ENCODE measurements at places on chromosomes 12 and 14.
A peak's percentile ranks its signal among the peaks of the same experiment; 100 is the strongest.

DNA sequence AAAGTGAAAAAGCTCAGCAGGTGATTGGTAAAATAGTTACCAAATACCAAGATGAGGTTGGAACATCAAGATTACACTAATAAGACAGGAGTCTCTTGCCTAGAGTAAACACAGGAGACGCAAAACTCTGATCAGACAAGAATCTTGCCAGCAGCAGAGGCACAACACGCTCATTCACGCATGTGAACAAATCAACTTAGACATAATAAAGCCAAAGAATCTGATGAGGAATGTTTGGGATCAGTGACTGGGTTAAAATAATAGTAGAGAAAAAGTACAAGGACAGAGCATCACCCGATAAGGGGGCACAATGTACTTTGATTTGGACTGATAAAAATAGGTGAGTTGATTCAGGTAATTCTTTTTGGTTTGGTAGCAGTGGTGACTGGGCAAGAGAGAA lies 159.5 kb upstream of the GRIP1 start:
- no peak for DNase-seq

- no peak for DNase-seq
Observed at GRCh38 chr12:122921917-122922316, 26.0 kb upstream of the VPS37B start.

- no peak for DNase-seq
Observed at GRCh38 chr12:11771356-11771755, 121.9 kb downstream of the ETV6 start.

GRCh38 chr12:54037360-54038283 lies 4.8 kb downstream of the HOXC5 start:
- DNase-seq, result no peak

- DNase-seq, result no peak
Observed at GRCh38 chr14:102811254-102811963, 34.2 kb downstream of the TRAF3 start.

GRCh38 chr12:68246350-68246749 lies 7.1 kb downstream of the IL22 start:
- DNase-seq, result no peak

GRCh38 chr14:76882651-76883050 lies 56.4 kb downstream of the LRRC74A start:
- DNase-seq, result no peak

DNA sequence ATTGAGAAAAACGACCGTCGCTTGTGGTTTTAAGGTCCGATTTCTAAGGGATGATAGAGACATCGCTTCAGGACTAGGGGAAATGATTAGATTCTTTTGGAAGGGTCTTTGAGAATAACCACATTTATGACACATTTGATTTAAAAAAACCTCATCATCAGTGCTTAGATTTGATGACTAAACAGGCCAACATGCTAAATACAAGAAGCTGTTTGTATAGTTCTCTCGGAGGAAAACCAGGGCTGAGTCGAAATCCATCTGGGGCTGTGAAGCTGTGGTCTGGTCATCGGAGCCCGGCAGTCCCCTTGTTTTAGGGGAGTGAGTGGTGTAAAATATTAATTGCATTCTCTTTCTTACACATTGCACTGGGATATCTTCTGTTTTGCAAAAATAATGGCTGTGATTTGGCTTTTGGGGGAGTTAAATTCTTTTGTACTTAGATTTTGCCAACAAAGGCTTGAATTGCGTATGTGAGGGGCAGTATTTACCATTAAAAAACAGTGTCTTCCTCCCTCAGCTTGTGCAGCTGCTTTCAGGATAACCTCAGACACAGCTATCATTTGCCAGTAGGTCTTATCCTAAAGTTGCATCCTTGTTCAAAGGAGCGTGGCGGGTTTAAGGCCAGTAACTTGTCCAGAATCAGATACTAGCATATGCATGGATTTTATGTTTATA lies 550 bp downstream of the GNG2 start:
- DNase-seq, result no peak

DNA sequence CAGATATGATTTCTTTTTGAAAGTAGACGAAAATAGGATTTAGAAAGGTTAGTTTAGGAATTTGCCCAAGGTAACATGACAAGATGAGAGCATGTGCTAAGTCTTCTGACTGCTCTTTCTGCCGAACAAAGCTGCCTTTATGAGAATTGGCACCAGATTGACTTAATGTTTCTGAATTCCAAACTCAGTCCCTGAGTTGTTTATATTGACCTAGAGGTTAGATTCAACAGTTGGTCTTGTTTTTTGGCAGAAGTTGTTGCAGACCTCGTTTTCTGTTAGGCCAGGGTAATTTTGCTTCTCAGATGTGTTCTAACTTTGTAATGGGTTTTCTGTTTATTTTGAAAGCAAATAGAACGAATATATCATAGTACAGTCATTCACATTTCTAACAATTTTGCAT lies 61.5 kb upstream of the LRTM2 start:
- no peak for DNase-seq

DNA sequence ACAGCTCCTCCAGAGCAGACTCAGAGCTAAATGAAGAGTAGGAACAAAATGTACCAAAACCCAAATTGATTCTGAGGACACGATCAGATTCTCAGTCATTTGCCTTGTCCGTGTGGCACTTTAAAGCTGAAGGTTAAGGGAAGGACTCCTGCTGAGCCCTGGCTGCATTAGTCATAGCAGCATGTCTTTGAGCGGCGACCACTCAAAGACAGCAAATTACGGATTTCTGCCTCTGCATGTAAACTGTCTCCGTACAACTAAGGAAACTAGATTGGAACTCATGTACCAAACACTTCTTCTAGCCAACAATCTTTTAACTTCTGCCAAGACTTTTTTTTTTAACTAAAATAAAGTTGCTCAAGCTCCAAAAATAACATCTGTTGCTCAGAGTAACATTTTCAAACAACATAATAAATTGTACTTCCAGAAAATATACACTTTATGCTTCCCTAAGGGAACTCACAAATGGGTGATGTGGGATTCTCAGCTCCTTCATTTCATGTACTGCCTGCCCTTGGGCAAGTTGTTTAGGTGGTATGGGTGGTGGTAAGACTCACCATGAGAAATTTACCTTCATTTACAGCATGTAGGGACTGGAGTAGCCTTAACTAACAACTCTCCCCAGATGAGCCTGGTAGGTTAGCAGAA lies 56.1 kb downstream of the RERG start:
- no peak for DNase-seq

DNA sequence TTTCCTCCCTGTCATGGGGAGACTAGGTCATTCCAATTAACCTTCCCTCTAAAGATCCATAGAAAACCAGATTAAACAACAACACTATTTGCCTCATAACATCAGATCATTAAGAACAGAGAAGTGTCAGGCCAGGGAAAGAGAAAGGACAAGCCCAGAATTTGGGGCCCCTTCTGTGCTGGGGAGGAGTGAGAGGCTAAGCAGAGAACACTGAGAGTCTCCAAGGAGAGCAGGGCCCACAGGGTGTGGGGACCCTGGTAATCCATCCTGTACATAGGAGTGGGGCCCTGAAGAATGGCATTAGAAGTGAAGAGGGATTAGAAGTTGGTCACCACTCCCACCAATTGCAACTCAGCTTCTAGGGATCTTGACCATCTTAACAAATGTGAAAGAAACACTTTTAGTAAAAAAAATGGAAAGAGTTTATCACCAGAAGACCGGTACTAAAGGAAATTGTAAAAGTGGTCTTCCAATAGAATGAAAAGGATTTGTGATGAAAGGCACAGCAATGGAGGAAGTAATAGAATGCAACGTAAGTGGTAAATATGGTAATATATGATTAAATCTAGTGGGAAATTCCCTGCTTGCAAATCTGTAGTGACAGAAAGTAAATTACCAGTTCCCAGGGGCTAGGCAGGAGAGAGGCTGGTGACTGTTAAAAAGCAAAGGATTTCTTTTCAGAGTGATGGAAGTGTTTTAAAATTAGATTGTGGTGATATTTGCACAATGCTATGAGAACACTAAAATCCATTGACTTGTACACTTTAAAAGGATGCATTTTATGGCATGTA lies 14.0 kb upstream of the TMTC1 start:
- no peak for DNase-seq

- no peak for DNase-seq
Observed at GRCh38 chr14:72583316-72584272, 310.3 kb downstream of the DPF3 start.

- no peak for DNase-seq
Observed at GRCh38 chr14:34104489-34105397, 153.9 kb upstream of the EGLN3 start.

DNA sequence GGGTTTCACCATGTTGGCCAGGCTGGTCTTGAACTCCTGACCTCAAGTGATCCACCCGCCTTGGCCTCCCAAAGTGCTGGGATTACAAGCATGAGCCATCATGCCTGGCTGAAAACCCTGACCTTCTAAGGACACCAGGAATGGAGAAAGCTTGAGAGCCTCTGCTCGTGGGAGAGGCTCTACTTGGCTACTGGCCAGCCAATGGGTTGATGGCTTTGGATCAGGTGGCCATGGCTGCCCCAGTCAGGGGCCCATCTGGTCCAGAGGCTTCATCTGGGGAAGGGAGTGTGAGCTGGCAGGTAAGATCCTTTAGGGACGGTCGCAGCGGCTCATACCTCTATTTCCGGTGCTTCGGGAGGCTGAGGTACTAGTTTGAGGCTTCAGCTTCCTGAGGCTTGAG lies 42.5 kb upstream of the PPP1CC start:
- DNase-seq, result no peak

DNA sequence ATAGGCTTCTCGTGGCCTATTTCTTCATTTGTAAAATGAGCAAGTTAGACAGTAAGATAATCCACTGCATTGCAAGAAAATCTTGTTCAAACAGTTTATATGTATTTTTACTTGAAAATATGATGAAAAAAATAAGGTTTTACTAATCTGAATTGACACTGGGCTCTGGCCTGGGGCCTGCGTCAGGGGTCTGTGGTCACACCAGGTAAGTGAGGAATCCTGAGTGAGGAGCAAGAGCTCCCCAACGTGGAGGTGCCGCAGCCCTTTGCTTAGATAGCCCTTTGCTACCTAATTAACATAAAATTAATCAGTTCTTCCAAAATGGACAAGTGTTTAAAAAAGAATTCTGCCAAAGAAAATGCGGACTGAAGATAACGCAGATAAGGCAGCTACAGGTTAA lies 39.1 kb upstream of the STAB2 start:
- no peak for DNase-seq

DNA sequence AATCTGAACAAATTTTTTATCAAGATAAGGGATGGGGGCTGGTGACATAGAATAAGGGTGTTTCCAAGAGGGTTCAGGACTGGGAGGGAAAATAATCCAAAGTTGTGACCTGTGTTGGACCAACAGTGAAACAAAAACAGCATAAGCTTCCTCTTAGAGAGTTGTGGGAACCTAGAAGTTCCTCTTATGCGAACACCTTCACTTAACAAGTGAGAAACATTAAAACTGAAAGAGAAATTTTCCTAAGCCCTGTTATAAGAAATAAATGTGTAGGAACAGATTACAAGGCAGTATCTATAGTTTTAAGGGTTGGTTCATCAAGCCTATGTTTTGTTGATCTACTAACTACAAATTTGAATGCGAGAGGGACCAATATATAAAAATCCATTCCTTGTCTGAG lies 58.4 kb downstream of the LLPH start:
- DNase-seq, result no peak

DNA sequence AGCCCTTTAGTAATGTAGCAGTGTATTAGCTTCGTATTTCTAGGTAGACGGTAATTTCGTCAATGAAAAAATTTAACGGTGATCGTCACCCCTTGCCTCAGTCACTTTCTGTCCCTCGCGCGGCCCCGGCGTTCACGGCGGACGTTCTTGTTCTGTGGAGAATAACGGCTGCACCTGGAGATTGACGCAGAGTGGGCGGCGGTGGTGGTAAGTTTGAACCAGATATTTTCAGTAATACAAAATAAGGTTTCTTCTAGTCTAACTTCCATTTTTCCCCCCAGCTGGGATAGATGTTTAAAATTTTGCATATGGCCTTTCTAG lies 341 bp downstream of the ZNF10 start:
- peak; percentile 52 for DNase-seq

GRCh38 chr14:47103771-47104170 lies 452.2 kb upstream of the RPL10L start:
- no peak for DNase-seq

DNA sequence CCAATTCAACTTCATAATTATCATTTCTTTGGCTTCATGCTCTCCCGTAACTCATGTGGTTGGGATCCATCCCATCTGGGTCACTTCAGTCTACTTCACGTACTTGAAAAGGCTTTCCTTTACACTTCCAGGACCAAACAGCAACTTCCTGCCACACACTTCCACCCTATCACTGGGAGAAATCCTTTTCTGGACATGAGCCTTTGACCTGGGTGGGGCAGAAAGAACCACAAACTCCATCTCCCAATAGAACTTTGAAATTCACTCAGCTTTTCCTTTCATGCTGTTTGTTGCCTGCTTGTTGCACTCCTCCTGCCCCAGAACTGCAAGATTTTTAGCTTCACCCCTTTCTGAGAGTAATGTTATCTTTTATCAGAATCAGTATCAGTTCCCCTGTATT lies 18.4 kb upstream of the GALNT16 start:
- no peak for DNase-seq

DNA sequence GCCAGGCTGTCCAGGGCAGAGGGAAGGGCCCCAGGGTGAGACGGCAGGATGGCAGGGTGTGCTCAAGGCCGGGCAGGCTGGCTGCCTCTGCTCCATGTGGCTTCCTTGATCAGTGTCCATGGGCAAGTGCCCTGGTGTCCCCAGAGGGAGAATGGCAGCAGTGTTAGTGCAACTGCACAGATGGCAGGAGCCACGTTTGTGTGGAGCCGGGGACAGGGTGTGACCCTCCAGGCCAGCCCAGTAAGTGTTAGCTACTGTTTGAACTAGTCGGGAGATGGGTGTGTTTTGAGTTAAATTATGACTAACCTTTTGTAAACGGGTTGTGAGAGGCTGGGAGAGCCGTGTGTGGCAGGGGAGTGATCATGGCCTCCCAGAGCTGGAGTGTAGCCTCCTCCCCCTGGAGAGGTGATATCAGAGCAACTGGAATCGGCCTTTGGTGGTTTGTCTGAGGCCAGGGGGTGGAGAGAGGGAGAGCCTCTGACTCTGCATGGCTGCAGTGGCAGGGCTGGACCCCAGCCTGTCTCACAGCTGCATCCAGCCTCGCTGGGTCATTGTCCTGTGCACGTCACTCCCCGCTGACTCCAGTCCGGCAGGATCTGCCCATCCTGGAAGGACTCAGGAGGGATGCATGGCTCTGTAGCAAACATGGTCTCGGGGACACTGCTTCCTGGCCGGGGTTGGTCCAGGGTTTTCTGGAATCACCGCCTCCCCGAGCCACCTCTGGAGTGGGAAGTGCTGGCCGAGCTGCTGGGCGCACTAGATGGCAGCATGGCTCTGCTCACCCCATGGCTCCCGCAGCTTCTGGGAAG lies 27.8 kb downstream of the AACS start:
- DNase-seq, result no peak

DNA sequence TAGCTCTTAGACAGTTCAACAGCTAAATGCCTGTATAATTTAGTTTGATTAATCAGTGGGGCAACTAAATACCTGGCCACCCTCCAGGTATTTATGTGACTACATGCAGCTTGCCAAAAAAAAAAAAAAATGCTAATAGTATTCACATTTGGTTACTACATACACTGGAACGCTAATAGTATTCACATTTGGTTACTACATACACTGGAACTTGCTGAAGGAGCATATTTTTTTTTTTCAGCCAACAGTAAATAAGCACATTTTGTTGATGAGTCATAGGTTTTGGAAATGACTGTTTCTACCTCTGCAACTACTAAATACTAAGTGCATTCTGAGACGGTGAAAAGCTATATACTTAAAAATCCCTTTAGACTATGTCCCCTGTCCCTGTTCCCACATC lies 1172.3 kb downstream of the LRFN5 start:
- no peak for DNase-seq

- no peak for DNase-seq
Observed at GRCh38 chr12:53533471-53533870, 26.2 kb upstream of the NPFF start.

GRCh38 chr14:20197459-20197858 lies 6.8 kb downstream of the OR11G2 start:
- no peak for DNase-seq
